ENCODE measurements at places on chromosomes 12 and 14. TPM values are rescaled to one million over a fixed set of nuclear protein-coding genes. Genes with fewer than 3 reads are reported as not detected.

Gene KRT1
- polyA plus RNA-seq: 0.24 TPM

GRCh38 chr14:61469781-61470180, 148.4 kb downstream of the PRKCH start:
- DNase-seq: no peak

Gene SRRM4
- polyA plus RNA-seq: 0.03 TPM

DNA sequence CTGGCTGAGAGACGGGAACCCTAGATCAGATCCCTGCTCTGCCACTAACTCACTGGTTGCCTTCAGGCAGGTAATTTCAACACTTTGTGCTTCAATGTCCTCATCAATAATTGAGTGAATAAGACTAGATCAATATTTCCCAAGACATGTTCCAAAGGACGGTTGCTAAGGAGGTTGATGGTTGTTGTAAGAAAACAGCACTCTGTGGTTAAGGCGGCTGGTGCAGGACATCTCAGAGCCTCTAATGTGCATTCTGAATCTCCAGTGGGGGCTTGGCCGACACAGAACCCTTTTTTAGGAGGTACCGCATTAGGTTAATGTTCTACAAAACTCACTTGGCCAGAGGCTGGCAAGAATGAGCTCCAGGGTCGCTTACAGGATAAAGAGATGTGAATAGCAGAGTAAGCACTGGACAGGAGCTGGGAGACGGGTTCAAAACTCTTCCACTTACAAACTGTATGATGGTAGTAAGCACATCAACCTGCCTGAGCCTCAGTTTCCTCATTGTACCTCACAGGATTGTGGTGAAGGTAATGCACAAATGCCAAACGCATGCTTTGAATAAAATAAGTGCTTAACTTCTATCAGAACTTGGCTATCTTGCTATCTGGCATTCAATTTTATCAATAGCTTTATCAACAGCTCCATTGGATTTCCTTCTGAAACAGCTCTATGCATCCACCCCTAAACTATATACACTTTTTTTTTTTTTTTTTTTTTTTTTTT, 136.9 kb upstream of the PARP11 start:
- no peak for DNase-seq

DNA sequence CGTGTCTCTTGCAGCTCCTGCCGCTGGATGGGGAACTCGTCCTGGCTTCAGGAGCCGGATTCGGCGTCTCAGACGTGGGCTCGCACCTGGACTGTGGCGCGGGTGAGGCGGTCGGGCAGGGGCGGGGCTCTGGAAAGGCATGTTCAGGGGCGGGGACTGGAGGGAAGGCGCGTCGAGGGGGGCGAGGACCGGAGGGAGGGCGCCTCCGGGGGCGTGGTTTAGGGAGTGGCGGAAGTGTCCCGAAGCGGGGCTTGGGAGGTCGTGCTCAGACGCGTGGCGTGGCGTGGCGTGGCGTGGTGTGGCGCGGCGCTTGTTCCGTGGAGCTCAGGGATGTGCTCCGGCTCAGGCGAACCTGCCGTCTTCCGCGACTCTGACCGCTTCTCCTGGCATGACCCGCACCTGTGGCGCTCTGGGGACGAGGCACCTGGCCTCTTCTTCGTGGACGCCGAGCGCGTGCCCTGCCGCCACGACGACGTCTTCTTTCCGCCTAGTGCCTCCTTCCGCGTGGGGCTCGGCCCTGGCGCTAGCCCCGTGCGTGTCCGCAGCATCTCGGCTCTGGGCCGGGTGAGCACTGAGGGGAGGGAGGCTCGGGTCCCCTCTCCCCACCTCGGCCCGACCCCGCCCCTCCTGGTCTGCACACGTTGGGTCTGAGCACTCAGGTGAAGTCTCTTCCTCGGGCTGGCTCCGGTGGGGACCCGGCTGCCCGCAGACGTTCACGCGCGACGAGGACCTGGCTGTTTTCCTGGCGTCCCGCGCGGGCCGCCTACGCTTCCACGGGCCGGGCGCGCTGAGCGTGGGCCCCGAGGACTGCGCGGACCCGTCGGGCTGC, 6.2 kb downstream of the AMN start:
- peak; percentile 76 for DNase-seq

GRCh38 chr12:83244001-83244400, 557.3 kb downstream of the TMTC2 start:
- DNase-seq: no peak

- DNase-seq: peak; percentile 76
Observed at GRCh38 chr12:91432089-91432488, 249.5 kb upstream of the DCN start.

GRCh38 chr14:104801520-104802393, 856 bp downstream of the ZBTB42 start:
- no peak for DNase-seq

DNA sequence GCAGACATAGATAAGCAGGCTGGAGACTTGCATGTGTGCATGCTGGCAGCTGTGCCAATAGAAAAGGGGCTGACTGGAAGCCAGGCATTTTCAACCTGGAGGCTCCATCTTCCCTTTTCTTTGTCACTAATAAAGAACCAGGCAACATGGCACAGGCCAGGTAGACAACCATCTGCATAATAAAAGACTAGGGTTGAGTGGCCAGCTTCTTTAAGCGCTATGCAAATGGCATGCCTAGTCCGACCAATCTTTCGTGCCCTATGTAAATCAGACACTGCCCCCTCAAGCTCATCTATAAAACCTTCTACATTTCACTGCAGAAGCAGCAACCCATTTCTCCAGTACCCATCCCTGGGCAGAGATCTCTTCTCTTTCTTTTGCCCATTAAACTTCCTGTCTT, 4.6 kb upstream of the KLRC1 start:
- DNase-seq: no peak

- no peak for DNase-seq
Observed at GRCh38 chr14:54174457-54174856, 217.8 kb upstream of the BMP4 start.

GRCh38 chr12:48878548-48878947, 12.9 kb upstream of the RND1 start:
- no peak for DNase-seq

Gene POP5
- 65.4 TPM for polyA plus RNA-seq

- no peak for DNase-seq
Observed at GRCh38 chr12:49227713-49228112, 37.2 kb upstream of the TUBA1C start.

DNA sequence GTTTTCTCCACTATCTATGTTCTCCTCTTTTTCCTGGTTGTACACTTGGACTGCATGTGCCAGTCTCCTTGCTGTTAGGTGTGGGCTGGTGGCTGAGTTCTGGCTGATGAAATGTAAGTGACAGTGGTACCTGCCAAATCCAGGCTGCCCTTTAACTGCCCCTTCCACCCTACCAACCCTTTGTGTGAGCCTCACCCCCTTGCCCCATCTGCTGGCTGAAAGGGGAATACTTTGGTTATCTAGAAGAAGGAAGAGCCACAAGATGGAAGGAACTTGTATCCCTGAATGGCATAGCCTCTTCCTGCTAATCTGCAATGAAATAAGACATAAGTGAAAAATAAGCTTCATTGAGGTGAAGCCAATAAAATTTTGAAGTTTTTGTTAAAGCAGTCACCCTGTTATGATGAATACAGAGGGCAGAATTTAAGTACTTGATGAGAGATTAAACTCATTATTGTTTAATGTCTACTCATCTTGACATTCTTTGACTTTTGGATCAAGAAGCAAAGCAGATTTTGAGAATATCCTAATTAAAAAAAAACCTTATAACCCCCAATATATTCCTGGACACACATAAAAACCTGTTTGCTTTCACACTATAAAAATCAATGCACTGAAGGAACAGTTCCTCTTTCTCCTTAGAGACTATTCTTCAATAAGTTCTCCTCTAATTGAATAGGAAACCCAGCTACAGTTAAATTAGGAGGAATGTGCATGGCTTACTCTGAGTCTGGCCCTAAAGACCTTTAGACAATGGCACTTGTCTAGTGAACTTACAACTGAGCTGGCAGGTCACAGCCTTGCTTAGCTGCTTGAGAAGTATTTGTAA, 262.6 kb upstream of the BTG1 start:
- DNase-seq: no peak

- DNase-seq: no peak
Observed at GRCh38 chr14:22540293-22540692, 48.7 kb downstream of the DAD1 start.

DNA sequence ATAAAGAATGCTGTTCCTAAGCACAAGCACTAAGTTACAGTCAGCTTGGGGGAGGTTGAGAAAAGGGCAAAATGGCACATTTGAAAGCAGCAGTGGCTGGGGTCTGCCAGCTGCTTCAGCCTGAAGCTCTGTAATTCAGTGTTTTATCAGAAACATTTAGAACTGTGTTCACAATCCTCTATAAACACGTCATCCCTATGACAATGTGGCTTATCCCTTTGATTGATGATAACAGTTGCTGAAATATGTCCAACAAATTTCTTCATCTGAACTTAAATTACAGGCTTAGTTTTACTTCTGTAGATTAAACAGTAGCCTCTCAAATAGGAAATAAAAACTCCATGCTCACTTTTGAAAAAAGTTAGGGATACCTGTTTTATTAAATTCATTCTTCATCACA, 108.8 kb downstream of the VEZT start:
- no peak for DNase-seq

DNA sequence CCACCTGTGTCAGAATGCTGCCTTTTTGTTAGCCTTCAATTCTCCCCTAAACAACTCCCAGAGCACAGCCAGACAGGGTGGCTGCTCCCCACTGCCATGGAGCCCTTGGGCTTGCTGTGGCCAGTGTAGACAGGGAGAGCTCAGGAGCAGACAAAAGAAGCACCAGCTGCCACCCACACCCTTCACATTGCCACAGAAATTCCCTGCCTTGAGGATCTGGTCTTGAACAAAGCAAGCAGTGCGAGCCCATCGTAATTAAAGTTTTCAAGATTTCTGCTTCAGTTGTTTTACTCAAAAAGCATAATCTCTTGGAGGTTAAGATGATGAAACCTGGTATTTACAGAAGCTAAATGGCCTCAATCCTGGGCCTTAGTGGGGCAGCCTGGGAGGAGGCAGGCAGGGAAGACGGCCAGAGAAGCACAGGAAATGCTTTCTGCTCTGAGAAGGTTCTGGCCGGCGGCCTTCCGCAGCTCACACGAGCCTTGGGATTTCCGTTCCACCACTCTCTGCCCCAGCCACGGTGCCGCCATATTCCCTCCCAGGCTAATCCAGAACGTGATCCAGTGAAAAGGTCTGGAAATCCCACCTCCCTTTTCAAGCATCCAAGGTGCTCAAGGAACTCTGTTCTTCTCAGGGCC, 535.2 kb downstream of the BCL11B start:
- DNase-seq: no peak

- DNase-seq: peak; percentile 51
Observed at GRCh38 chr12:122190842-122191668, 8.1 kb downstream of the LRRC43 start.

- DNase-seq: no peak
Observed at GRCh38 chr12:23361971-23362370, 587.5 kb downstream of the SOX5 start.

DNA sequence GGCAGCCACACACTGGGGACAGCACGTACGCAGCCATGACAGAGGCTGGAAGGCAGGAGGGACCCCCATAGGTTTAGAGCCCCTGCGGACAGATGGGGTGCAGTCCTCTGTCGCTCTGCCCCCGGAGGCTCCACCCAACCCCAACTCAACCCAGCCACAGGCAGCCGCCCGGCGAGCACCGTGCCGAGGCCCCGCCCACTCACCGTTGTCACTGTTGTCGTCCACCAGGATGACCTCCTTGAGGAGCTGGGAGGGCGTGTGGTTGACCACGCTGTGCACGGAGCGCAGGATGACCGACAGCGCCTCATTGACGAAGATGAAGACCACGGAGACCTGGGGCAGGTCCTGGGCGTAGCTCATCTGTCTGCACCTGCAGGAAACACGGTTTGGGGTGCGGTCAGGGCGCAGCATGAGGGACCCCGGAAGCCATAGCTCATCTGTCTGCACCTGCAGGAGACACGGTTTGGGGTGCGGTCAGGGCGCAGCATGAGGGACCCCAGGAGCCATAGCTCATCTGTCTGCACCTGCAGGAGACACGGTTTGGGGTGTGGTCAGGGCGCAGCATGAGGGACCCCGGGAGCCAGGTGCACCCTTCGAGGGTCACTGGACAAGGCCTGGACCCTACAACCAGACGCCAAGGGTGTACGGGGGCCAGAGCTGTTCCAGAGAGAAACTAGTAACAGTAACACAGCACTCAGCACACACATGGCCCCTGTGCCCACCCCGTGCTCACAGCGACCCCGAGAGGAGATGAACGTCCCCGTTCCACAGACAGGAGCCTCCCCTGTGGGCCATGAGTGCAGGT, 66.9 kb downstream of the GALNT9 start:
- no peak for DNase-seq

DNA sequence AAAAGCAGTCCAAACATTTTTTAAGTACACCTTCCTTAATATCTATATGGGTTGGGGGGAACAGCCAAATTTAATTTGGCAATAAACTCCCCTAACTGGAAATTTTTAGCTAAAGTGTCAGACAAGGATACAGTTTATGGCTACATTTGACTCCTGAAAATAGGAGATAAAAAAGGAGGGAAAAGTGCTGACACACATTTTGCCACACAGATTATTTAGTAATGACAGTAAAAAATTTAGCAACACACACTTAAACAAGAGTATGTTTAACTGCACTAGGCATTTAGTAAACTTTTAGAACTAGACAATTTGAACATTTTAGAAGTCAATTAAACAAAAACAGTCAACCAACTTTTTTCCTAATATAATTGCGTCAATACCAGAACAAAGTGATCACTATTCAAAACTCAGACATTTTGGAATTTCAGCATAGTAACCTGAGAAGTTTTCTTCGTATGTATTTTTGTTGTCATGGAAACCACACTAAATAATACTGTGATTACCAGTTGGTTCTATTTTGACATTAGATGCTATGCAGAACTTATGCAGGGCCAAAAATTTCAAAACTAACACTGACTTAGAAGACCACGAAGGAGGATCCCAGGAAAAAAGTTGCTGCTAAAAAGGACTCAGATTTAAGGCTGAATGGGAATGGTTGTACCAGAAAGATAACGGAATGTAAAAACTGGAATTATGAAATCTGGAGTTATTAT, 13.4 kb downstream of the GMFB start:
- no peak for DNase-seq

Gene KCNJ8
- 20.5 TPM for polyA plus RNA-seq

Gene KRT83
- not detected for polyA plus RNA-seq

- DNase-seq: no peak
Observed at GRCh38 chr14:51872396-51872795, 12.0 kb downstream of the GNG2 start.

Gene PLBD1
- polyA plus RNA-seq: 42.8 TPM

- DNase-seq: no peak
Observed at GRCh38 chr12:95037906-95038305, 34.4 kb upstream of the NDUFA12 start.

DNA sequence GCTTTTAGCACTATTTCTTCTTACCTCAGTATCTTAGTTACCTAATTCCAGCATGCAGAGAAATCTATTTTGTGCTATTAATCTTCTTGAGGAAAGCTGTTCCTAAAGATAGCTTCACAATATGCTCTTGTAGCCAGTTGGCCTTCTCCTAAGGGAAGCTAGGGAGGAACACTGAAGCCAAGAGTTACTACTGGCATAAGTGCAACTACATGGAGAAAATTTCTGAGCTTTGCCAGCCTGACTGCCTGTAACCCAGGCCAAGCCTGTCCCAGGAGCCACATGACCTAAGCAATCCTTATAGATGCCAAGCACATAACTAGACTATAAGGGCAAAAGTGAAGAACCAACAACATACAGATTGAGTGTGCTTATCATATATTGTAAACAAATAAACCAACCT, 890.2 kb downstream of the FLRT2 start:
- DNase-seq: no peak

All from renal pelvis (tissue), 12 donors.